ENCODE measurements at places on chromosomes 7 and 10.

- no peak for DNase-seq
Observed at GRCh38 chr7:130639388-130639787, 29.2 kb downstream of the COPG2 start.

DNA sequence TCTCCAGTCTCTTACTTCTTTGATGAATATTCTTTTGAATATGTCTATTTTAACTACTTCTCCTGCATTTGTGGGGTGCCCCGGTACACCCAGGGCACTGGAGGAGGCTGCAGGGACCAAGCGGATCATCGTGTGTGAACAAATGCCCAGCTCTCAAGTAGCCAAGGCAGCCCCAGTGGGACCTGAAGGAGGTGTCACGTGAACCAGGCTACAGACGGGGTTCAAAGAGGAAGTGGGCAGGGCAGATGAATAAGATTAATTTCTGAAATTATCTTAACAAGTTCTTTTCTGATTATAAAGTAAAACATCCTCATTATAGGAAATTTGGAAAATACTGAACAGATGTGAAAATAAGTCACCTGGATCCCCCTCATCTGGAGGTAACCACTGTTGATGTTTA, 78.4 kb upstream of the DUSP5 start:
- DNase-seq = no peak

DNA sequence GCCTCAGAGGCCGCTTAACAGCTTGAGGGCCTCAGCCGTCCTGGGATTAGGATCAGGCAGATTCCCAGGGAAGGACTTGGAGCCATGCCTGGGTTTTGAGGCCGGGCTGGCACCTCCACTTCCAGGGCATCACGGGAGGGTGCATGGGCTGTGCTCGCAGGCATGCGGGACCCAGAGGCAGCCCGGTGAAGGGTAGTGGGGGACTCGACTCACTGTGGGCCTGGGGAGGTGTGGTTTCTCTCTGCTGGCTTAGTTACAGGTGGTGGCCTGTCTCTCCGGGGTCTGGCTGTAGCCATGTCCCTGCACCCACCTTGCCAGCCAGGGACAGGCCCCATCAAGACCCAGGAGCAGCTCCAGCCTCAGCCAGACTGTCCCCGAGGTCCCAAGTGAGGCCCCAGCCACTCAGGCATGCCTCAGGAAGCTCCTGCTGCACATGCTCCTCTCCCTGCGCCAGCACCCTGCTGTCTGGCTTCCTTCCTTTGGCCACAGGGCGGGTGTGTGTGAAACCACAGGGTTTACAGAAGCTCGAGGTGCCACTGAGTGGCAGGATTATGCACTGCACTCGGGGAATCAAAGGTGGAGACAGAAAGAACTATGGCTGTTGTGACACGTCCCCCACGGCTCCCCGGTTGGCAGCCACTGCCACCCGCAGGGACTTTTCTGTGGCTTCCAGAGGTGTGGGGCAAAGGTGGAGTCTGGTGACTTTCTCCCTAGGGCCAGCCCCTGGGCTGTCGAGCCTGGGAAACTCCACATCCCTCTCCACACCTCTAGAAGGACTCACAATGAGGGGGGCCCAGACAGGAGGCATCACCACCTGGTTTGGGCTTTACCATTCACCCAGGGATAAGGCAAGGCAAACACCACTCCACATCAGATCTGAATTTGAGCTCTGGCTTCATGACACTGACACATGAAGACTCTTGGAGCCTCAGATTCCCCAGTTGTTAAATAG, 19.7 kb downstream of the GOLGA7B start:
- peak; percentile 78 for DNase-seq

DNA sequence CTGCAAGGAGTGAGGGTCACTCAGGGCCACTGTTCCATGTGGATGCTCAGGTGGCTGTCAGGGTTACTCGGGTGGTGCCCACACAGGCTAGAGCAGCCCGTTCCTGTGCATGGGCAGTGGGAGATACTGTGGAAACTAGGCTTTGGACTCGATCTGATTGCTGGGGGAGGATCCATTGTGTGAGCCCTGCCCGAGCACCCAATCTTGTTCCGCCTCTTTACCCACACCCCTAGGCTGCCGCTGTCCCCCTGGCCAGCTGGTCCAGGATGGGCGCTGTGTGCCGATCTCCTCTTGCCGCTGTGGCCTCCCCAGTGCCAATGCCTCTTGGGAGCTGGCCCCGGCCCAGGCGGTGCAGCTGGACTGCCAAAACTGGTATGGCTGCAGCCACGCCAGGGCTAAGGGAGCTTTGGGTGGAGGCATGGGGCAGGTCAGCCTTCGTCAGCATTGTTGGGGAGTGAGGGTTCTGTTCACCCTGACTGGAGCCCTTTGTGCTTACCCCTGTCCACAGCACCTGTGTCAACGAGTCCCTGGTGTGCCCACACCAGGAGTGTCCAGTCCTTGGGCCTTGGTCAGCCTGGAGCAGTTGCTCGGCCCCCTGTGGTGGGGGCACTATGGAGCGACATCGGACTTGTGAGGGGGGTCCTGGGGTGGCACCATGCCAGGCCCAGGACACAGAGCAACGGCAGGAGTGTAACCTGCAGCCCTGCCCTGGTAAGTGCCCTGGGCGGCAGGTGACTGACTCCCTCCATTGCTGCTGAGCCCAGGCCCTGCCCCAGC, 12.4 kb upstream of the ZNF862 start:
- no peak for DNase-seq

GRCh38 chr10:84293574-84294016, 34.8 kb upstream of the CCSER2 start:
- no peak for DNase-seq

GRCh38 chr10:102581981-102582580, 62.2 kb upstream of the TRIM8 start:
- DNase-seq = no peak

- no peak for DNase-seq
Observed at GRCh38 chr10:61673360-61673759, 10.6 kb downstream of the CABCOCO1 start.

DNA sequence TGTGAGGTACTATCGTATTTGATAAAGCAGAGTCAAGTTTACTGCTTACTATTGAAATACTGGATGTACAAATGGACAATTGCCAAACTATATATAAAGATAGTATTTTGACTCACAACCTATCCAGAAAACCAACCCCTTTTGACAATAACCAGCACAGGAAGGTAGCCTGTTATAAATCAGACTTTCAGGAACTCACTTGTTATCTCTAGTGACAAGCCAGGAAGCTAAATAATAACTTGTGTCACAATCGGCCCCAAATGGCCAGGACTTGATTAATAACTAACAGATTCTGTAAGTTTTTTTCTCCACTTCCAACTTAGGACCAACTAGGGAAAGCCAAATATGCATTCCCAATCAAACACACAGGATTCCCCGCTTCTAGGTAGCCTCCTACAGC, 38.8 kb upstream of the SLC35G1 start:
- no peak for DNase-seq

- DNase-seq = no peak
Observed at GRCh38 chr10:55813451-55814170, 547.4 kb downstream of the ZWINT start.

GRCh38 chr10:31769564-31769963, 159.1 kb downstream of the ARHGAP12 start:
- no peak for DNase-seq

- DNase-seq = no peak
Observed at GRCh38 chr10:21989453-21990154, 13.9 kb downstream of the DNAJC1 start.

DNA sequence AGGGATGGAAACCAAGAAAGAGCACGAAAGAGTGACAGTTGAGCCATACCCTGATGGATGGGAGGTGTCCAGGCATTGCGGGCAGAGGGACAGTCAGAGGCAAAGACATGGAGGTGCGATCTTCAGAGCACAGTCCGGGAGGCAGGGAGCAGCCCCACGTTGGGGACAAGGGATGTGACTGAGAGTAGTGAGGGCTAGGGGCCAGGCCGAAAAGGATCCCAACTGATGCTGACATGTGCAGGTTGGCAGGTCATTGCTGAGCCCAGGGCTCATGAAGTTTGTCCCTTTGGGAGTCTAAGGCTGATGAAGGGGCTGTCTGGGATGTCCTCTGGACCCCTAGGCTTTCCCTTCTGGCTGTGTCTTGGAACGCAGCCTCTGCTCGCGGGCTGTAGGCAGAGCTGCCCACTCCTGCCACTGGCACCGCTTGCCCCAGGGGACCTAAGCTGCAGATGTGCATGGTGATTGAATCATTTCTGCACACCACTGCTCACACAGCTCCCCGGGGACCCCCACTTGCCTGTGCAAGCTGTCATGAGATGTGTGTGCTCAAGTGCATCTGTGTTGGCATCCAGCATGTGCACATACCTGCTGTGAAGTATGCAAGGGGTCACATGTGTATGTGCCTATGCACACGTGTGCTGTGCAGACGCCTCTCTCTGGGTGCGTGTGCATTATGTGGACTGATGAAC, 125.1 kb downstream of the ZMIZ1 start:
- DNase-seq = no peak

DNA sequence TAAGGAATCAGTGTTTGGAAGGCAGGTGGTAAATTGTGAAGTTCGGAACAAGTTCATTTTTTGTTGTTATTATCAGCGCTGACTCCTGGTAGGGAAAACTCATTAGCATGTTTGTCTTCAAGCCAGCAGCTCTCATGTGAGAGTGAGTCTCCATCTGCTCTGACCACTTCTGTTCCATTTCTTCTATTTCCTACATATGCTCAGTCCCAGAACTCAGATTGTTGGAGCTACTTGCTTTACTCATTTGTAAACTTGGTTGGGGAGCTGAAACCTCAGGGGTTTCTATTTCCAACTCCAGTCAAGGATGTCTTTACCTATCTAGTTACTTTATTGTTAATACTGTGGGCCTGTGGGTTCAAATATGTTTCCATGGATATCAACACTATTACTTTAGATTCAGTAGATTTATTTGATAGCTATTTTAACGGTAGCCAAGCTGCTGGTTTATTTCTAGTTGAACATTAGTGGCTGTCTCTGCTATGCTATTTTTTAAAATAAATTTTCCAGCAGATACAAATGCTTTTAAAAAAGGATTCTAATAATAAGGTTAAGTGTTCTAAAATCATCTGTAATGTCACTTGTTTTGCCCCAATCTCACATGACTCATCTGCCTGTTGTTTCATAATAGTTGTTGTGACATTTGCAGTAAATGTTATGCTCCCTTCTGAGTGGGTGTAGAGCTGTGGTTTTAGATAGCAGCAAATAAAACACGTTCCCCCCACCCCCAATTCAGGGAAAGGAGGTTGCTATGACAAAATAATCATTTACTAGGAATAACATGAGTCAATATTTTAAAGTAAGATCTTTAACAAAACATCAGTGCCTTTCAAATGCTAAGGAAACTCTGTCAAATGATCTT, 143.3 kb downstream of the HDAC9 start:
- no peak for DNase-seq

GRCh38 chr7:30726296-30727006, 25.5 kb upstream of the INMT start:
- no peak for DNase-seq

GRCh38 chr7:19939746-19940145, 166.3 kb upstream of the TMEM196 start:
- DNase-seq = no peak

- DNase-seq = no peak
Observed at GRCh38 chr7:158650821-158651225, 53.8 kb downstream of the NCAPG2 start.

DNA sequence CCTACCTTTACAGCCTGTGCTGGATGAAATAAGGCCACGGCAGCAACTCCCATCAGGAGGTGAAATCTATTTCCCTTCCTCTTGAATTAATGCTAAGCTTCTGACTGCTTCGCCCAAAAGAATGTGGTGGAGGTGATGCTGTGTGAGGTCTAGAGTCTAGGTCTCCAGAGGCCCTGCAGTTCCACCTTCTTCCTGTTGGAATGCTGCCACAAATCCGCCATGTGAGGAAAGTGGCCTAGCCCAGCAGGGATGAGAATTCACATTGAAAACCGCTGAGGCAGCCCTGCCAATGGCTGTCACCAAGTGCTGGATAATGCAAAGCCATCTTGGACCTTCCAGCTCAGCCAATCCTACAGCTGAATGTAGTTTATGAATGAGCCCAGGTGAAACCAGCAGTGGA, 28.0 kb downstream of the RHOBTB1 start:
- no peak for DNase-seq

DNA sequence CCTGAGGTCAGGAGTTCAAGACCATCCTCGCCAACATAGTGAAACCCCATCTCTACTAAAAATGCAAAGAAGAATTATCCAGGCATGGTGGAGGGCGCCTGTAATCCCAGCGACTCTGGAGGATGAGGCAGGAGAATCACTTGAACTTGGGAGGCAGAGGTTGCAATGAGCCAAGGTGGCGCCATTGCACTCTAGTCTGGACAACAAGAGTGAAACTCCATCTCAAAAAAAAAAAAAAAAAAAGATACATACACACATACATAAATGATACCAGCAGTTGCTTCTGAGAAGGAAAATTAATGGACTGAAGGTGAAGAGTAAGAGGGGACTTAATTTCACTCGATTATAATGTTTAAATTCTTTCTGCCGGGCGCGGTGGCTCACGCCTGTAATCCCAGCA, 40.2 kb upstream of the PAX2 start:
- DNase-seq = no peak

- no peak for DNase-seq
Observed at GRCh38 chr7:43460733-43461348, 122.1 kb upstream of the STK17A start.

DNA sequence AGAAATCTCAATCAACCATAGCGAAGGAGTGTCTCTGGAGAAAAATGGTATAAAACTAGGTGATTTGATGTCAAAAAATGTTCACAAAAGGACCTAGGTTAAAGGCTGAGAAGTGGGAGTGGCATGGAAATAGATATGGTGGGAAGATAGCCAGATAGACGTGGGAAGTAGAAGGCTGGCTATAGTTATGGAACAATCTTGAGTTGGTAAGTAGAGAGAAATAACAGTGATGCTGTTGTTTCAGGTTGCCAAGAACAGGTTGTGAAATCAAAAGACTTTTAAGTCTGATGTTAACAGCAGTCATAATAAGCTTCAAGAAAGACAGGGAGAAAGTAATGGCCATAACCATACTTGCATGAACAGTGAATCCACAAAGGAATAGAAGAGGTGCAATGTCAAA, 106.1 kb upstream of the RSU1 start:
- DNase-seq = no peak

GRCh38 chr7:69652947-69653701, 54.8 kb downstream of the AUTS2 start:
- no peak for DNase-seq

DNA sequence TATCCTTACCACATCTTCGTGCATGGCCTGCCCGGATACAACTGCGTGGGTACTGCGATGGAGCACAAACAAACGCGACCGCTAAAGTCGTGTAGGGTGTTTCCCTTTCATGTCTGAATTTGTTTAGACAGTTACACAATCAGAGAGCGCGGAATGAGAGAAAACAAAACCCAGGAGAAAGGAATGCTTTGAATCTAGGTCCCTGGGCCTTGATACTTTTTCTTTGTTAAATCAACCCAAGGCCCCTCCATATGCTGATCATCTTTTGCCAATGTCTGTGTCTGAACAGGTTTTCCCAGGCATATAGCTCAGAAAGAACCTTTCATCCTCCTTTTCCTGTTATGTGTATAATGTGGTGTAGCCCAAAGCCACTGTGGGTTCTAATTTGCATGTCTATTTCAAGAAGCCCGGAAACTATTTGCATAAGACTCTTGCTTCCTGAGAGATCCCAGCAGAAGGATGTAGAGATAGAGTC, 145.8 kb downstream of the FRMD4A start:
- DNase-seq = no peak

- no peak for DNase-seq
Observed at GRCh38 chr10:22761569-22762220, 47.3 kb upstream of the PIP4K2A start.

GRCh38 chr7:78326189-78326588, 527.6 kb downstream of the PHTF2 start:
- no peak for DNase-seq

- DNase-seq = no peak
Observed at GRCh38 chr7:52609511-52609910, 425.9 kb upstream of the POM121L12 start.

GRCh38 chr10:121327727-121328126, 270.5 kb downstream of the FGFR2 start:
- no peak for DNase-seq
